ENCODE measurements at places on chromosomes 3 and 15. TPM values are rescaled to one million over a fixed set of nuclear protein-coding genes. Genes with fewer than 3 reads are reported as not detected.

DCLK3 gene
- total RNA-seq = not detected

SCG3 gene
- not detected for total RNA-seq

AEN gene
- total RNA-seq = 14.3 TPM

WDR49 gene
- not detected for total RNA-seq

FAM174B gene
- 1.6 TPM for total RNA-seq

PHC3 gene
- total RNA-seq = 14.4 TPM

GOLGA6A gene
- total RNA-seq = not detected

DCBLD2 gene
- 123 TPM for total RNA-seq

SLC9A9 gene
- 3.9 TPM for total RNA-seq

TMEM39A gene
- 62.2 TPM for total RNA-seq

TRPM1 gene
- total RNA-seq = not detected

FAM81A gene
- total RNA-seq = 0.97 TPM

PAQR5 gene
- 6.5 TPM for total RNA-seq

HMCES gene
- total RNA-seq = 24.0 TPM

IL12A gene
- total RNA-seq = 2.9 TPM

CADPS gene
- not detected for total RNA-seq

CKMT1A gene
- total RNA-seq = not detected

EOMES gene
- not detected for total RNA-seq

IQCF5 gene
- total RNA-seq = not detected

GHRL gene
- not detected for total RNA-seq

SNX4 gene
- total RNA-seq = 33.8 TPM

GRM2 gene
- 1.6 TPM for total RNA-seq

ZPLD1 gene
- total RNA-seq = not detected

PLSCR5 gene
- total RNA-seq = not detected

DPPA4 gene
- total RNA-seq = not detected

SNX22 gene
- not detected for total RNA-seq

FBXW12 gene
- total RNA-seq = not detected

ADGRG7 gene
- total RNA-seq = not detected

GAP43 gene
- not detected for total RNA-seq

IFT57 gene
- 34.7 TPM for total RNA-seq

BOC gene
- 10.4 TPM for total RNA-seq

SMCO1 gene
- total RNA-seq = not detected

ZIC1 gene
- total RNA-seq = not detected

DNAH12 gene
- total RNA-seq = not detected

STAB1 gene
- 7.1 TPM for total RNA-seq

QARS1 gene
- total RNA-seq = 270 TPM

All from cardiac atrium fibroblast (primary cell).